SK-N-DZ (cell line): ENCODE measurements at places on chromosomes 1 and 21.

DNA sequence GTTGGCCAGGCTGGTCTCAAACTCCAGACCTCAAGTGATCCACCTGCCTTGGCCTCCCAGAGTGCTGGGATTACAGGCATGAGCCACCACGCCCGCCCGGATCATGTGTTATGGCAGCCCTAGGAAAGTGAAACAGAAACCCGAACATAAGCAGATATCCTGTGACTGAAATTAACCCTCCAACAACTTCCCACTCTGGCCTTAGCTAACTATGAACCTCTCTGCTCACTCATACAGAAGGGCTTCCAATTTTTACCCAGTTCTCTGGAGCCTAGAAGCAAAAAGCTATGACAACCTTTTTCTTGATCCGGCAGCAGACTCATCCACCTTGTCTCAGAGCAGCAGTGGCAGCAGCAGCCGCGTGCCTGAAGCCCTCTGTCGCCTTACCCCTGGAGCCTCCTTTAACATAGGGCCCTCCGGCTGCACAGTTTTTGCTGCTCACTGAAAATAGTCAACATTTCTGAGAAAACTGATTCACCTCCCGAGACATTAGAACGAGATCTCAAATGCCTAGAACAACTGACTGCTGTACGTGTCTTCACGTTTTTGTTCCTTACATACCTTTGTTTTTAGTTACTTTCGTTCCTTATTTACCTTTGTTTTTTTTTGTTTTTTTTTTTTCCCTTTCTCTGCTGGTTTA is 9.3 kb downstream of the CBR1 start:
- DNase-seq, result no peak

GRCh38 chr1:112143871-112144441 is 154.5 kb upstream of the KCND3 start:
- no peak for DNase-seq

- DNase-seq, result no peak
Measured at GRCh38 chr1:97996880-97997279, 76.0 kb upstream of the DPYD start.

DNA sequence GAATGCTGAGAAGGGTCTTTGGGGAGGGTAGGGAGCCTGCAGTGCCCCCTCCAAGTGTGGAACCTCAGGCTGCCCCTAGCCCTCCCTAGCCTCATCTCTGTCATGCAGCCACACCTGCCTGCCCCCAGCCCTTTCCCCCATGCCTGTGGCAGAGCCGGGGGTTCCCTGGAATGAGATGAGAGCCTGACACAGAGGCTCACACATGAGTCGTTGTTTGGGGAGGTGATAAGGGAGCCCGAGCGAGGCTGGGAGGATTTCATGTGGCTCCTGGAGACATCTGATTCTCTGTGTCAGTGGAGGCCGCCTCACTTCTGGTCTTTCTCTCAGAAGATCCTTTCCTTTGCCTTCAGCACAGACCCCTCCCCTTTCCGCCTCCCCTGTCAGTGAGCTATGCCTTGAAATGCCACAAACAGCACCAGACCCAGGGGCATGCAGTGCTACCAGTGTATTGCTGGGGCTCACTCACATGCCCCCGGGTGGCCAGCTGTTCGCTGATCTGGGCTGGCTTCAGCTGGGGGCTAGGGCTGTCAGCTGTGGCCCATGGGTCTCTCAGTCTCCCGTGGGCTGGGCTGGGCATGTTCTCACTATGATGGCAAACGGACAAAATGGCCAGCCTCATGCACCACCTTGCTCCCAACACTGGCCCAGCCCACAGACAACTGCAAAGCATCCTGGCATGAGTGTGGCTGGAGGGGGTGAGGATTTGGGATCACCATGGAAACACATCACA is 102.6 kb downstream of the AJAP1 start:
- DNase-seq, result no peak

DNA sequence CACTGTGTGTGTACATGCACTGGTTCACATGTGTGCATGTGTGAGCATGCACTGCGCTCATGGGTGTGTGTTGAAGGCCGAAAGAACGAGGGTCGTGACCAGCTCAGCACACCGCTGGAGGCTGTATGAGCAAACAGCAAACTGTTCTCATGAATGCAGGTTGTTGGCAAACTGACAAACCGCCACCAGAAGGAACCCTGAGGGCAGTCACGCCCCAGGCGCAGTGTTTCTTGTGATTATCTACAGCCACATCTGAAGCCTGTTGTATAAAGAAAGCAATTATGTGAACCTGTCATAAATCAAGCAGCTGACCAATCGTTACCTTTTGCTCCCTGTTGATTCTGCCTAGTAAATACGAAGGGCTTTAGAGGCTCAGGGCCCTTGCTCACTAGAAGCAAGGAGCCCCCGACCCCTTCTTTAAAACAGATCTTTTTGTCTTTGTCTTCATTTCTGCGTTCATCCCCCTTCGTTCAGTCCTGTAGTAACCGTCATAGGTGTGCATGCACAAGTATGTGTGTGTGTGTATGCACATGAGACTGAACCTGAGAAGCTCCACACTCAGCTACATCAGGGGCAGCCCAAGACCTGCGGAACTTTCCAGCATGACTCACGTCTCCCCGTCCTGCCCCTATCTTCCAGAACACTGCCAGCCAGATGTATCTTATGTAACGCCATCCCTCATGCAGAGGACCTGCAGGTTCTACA is 16.8 kb upstream of the RIPK4 start:
- peak; percentile 76 for DNase-seq

GRCh38 chr1:12690156-12690555 is 25.8 kb upstream of the AADACL3 start:
- DNase-seq, result no peak

DNA sequence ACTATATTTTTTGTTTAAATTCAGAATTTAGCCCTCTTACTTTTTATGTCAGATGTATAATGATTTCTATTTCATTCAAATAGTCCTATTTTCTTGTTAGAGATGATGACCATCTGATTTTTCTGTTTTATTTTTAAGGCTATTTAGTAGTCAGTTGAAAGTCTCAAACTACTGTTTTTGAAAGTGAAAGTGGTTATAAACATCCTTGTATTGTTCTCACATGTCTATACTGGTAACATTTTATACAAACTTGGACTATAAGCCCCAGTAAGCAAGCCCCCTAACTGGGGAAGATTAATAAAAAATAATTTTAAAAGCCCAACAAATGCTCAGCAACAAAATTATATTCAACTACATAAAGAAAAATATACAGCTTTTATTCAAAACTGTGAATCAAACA is 271.3 kb upstream of the RGS18 start:
- DNase-seq, result no peak

GRCh38 chr1:163922743-163923201 is 601.0 kb downstream of the NUF2 start:
- no peak for DNase-seq

- no peak for DNase-seq
Measured at GRCh38 chr21:45093035-45093532, 18.7 kb downstream of the ADARB1 start.

DNA sequence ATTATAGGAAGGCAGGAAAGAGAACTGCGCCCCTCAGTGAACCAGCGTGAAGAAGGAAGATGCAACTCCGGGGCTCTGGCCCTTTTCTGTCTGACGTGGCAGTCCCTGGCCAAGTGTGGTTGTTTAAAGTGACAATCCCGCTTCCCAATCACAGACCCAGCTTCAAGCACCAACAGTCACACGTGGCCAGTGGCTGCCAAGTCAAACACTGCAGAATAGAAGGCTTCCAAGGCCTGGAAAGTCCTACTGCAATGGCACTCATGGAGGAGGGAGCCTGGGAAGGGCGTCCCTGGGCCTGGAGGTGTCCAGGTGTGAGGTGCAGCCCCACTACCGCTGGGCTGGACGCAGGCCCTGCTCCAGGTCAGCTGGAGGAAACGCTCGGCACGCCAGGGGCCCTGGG is 143.8 kb downstream of the CASZ1 start:
- no peak for DNase-seq

- no peak for DNase-seq
Measured at GRCh38 chr1:45385302-45385701, 45.1 kb upstream of the MUTYH start.

DNA sequence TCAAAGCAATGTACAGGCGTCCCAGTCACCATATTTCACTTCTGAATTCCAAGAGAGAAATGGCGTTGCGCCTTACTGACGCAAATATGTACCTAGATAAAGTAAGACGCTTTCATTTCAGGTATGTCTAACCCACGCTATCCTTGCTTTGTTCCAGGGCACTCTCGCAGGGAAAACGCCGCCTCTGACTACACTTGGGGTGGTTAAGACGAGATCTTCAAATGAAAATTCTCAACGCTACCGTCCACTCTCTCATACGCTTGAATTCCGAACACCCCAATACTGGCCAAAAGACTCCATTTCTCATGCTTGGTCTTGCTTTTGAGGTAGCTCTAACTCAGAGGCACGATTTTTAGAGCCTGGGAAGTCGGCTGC is 736 bp upstream of the ZMPSTE24 start:
- DNase-seq, result no peak
